Heart right ventricle (tissue), 16 donors: ENCODE measurements at places on chromosomes 1 and 21. TPM values are rescaled to one million over a fixed set of nuclear protein-coding genes. Genes with fewer than 3 reads are reported as not detected.

TLCD4 gene
- total RNA-seq, result 86.8 TPM

USP1 gene
- 14.0 TPM for total RNA-seq

AMY1B gene
- not detected for total RNA-seq

MEX3A gene
- 0.15 TPM for total RNA-seq

DNA sequence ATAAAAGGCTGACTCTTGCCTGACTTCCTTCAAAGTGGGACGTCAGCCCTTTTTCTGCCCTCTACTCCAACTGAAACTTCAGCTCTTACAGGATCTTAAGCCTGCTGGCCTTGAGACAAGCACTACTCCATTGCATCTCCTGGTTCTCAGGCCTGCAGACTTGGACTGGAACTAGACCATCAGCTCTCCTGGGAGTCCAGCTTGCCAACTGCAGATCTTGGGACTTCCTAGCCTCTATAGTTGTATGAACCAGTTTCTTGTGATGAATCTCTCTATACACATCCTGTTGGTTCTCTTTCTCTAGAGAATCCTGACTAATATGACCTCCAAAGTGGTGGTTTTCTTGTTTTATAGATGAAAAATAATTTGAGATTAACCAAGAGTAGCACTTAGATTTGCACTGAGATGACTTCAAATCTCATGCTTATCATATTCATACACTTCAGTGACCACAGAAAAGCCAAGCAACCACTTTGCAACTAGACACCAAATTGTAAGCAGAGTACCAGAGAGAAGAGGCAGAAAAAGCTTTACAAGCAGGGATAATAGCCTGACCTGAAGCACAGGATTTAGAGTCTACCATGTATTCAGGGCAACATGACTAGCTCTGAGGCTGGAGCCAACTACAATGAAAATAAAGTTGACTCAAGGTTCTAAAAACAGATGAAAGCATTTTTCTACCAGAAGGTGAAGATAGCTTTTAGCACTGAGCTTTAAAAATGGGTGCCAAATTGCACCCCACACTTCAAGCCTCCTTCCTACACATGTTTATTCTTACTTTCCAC lies 661.3 kb upstream of the USP24 start:
- DNase-seq, result peak; percentile 20

DNA sequence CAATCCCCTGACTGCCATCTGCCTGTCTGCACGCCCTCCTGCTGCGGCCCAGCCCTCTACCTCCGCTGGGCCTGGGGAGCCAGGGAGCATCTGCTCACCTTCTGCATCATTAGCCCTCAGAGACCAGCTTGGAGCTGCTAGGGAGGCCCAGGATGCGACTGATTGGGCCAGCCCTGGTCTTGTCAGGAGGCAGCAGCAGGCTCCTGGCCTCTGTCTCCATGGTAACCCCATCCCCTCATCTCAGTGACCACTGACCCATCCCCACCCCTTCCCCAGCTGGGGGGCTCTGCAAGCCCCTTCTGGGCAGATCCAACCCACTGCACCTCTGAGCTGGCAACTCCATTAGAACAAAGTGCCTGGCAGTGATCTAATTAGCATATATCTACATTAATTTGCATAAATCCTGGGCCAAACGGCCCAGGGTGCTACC lies 37.7 kb downstream of the NKAIN1 start:
- DNase-seq, result no peak

- DNase-seq, result no peak
These were observed 167.9 kb downstream of the ADSS2 start for GRCh38 chr1:244283772-244284171.

GRCh38 chr1:101239095-101240040 lies 2.5 kb downstream of the S1PR1 start:
- no peak for DNase-seq

GRCh38 chr1:201098992-201099677 lies 13.1 kb downstream of the CACNA1S start:
- DNase-seq, result no peak

DNA sequence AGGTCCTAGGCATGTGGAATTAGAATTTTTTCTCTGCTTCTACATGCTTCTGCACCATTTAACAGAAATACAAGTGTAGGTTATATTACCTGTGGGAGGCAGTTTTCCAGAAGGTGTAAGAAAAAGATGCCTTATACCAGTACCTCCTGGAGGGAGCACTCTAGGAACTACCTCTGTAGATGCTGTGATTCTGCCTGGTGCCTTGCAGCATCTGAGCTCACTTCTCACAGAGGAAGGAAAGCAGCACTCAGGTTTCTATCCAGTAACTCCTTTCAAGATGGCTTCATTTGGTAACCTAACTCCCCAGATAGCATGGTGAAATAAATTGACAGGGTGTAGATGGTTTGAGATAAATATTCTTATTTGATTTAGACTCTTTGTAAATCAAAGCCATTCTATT lies 50.3 kb downstream of the GIPC2 start:
- no peak for DNase-seq

DNA sequence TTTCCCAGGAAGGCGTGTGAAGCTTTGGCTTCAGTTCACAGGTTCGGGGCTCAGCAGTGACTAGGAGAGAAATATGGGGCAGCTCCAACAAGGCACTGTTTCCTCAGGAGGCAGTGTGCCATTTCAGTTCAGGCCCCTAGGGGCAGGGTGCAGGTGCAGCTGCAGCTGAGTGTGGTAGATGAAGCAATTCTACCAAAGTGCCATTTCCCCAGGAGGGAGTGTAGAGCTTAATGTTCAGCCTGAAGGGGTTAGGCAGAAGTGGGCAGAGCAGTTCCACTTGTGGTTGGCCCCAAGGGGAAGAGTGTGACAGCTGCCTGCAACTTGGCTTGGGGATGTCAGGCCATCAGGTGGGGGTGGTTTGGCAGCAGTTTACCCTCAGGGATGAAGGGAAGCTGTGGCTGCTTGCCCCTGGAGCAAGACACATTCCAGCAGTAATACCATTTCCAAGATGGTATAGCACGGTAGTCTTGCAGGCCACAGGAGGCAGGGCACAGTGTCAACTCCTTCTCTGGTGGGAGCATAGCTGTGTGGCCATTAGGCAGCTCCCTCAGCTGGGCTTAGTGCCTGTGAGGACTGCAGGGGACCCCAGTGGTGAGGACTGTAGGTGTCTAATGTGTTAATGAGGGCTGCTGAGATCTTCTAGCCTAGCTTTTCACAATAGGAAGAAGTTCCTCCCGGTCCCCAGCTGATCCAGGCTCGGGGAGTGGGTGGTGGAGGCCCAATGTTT lies 34.7 kb downstream of the RGSL1 start:
- DNase-seq, result no peak
